ENCODE measurements at places on chromosomes 2 and 18.

- DNase-seq: no peak
Observed at GRCh38 chr2:45889620-45890370, 238.3 kb downstream of the PRKCE start.

DNA sequence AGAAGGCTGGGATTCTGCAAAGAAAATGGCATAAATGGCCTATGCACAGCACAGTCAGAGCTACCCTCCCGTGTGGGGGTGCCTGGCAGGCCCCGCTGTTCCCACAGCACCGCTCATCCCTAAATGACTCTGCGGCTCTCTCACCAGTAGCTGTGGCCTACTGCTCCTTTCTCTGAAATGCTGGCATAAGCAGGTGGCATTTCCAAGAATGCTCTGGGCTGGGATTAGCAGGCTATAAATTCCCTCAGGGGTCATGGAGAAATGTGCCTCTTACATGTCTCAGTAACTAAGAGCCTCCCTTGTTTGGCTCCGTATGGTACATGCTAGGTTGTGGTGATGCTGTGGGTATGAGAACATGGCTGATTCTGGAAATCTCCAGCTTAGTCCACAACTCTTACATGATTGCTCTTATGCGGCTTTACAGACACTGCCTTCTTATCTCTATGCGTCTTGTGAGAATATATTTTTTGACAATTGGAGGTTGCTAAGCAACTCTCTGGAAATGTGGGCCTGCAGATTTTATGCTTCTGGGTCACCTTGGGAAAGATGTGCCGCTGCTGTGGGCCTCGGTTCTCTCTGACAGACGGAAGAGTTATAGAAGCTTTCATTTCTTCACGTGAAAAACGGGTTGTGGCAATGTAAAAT, 80.3 kb upstream of the GATA6 start:
- DNase-seq: no peak

DNA sequence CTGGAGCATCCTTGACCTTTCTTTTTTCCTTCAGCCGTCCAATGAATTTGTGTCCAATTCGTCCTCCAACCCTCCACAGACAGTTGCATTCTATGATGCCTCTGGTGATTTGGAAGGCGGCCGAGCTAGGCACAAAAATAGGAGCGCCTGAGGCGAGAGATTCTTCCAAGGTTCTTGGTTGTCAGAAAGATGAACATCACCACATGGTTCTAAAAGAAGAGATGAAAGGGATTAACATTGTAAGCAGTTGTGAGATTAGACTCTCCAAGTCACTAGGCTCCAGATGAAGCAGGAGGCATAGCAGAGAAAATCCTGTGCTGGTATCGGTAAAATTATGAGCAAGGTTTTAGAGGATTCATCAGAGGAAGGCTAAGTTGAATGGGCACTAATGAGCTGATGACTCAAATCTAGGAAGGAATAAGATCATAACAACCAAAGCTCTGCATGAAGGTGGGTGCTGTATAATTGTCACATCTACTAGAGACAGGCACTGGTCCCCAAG, 75.4 kb upstream of the MAP4K3 start:
- no peak for DNase-seq

GRCh38 chr2:147398301-147398700, 446.5 kb upstream of the ACVR2A start:
- no peak for DNase-seq

- no peak for DNase-seq
Observed at GRCh38 chr2:26035090-26035743, 1.3 kb downstream of the RAB10 start.

- no peak for DNase-seq
Observed at GRCh38 chr2:55672630-55673029, 21.0 kb downstream of the PNPT1 start.

- no peak for DNase-seq
Observed at GRCh38 chr2:210387074-210387473, 72.1 kb upstream of the MYL1 start.

DNA sequence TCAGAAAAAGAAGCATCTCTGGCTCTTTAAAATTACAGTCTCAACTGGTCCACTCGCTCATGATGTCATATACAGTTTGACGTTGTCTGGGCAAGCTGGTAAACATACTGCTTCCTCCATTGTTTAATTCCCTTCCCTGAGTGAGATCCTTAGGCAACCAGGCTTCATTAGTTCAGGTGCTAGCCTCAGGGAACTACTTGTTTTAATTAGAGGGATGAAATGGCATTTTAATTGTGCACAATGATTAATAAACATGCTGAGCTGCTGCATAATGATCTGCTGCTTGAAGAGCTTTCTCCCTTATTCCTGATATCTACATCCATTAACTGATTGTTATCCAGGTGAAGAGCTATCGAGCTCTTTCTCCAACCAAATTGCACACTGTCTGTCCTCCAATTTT, 195.6 kb upstream of the ETAA1 start:
- no peak for DNase-seq

GRCh38 chr2:70896765-70897202, 38.9 kb upstream of the ATP6V1B1 start:
- no peak for DNase-seq

DNA sequence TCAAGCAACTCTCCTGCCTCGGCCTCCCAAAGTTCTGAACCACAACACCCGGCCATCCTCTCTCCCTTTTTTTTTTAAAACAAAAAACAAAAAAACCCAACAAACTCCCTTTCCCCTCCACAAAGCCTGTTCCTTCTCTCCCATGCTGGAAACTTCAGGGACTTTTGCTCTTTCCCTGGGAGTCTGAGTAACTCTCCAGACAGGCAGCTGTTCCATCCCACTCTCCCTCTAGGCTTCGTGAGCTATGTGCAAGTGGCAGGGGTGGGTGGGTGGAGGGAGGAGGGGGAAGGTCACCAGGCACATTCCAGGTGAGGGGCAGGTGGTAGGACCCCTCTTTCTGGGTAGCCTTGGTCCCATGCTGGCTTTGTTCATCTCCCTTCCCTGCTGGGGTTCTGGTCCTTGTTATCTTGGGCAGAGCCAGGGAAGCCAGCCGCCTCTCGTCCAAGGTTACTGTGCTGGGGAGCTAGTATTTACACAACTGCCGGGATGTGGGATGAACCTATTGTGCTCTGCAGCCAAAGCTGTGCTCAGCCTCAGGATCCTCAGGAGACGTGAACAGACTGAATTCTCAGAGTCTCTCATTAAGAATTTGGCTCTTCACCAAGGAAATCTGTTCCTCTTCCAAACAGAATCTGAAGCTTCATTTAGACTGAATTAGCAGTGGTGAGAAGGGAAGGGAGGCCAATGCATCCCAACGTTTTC, 106.9 kb downstream of the LIPG start:
- DNase-seq: no peak

DNA sequence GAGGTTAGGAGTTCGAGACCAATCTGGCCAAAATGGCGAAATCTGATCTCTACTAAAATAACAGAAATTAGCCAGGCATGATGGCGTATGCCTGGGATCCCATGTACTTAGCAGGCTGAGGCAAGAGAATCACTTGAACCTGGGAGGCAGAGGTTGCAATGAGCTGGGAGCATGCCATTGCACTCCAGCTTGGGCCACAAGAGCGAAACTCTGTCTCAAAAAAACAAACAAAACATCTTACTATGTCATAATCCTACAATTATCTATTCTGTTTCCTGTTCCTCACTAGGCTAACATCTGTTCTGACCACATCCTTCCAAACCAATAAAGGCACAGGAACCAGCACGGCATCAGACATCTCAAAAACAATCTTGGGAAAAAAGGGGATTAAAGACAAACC, 361.8 kb upstream of the UBE2E3 start:
- no peak for DNase-seq

- DNase-seq: no peak
Observed at GRCh38 chr2:275466-275865, 10.7 kb downstream of the ACP1 start.

DNA sequence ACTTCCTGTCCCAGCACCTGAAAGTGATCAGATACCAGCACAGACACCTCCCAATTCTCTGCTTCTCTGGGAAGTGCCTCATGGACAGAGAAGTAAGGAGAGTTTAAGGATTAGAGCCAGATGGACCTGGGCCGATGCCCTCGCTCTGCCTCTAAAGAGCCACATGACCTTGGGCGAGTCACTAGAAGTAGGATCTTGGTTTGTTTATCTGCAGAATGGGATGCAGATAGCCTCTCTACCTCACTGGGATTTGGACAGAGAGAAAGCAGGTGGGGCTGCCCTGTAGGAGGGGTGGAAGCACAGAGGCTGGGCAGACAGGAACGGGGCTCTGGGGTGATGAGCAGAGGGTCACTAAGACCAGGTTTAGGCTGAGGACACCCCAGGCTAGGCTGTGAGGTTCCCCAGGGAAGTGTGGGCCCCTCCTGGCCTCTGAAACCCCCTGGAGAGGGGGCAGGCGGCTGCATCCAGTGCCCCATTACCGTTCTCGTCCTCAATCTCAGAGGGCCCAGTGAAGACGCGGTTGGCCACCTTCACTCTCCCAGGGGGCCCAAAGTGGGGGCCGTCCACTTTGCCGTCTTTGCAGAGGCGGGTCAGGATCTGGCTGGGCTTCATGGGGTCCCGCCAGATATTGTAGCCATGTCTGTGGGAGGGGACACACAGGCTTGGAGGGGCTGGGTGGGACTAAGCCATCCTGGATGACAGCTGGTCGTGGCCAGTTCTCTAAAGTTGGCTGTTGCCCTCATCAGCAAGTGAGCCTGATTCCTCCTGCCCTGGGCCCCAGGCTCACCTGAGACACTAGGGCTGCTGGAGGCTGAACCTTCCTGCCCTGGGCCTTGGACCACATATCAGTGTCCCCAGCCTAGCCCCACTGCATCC, 13.3 kb downstream of the OTOF start:
- DNase-seq: no peak

DNA sequence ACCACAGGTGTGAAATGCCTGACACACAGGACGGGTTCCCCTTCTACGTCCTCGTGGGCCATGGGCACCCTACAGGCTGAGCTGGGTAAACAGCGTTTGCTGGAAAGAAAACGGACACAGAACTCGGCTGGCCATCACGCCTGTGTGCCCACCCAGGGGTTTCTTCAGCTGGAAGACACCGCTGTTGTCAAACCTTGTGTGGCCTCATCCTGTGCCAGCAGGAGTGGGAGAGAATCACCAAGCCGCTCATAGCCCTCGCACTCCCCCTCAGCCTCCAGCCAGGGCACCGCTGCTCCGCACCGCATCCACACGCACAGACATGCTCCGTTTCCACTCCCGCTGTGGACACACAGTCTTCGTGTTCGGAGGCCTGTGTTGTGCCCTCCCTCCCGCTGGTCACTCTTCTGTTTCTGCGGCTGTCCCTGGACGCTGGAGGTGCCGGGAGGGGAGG, 161.4 kb downstream of the PXDN start:
- no peak for DNase-seq

GRCh38 chr18:78792736-78793135, 186.9 kb upstream of the SALL3 start:
- DNase-seq: no peak

DNA sequence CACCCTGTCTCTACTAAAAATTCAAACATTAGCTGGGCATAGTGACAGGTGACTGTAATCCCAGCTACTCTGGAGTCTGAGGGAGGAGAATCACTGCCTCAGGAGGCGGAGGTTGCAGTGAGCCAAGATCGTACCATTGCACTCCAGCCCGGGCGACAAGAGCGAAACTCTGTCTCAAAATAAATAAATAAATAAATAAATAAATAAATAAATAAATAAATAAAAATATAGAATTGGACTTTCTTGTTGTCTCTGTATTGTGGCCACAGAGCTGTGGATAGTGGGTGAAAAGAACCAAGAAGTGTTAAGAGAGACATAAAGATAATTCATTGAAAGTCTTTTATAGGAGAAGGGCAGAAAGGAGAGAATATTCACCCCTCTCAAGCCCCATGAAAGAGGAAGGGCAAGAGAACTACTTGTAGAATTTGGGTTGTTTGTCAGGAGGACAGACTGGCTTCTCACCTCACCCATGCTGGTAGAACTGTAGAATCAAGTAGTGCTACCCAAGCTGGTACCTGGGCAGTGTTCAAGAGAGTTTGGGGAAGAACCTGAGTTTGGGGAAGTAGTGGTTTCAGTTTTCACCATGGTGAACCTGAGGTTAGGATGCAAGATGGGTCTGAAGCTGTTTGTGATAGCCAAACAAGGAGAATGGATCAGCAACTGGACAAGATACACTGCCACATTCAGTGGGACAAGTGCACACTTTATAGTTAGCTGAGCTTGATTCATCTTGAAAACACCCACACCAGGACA, 256.5 kb downstream of the CD226 start:
- DNase-seq: no peak

DNA sequence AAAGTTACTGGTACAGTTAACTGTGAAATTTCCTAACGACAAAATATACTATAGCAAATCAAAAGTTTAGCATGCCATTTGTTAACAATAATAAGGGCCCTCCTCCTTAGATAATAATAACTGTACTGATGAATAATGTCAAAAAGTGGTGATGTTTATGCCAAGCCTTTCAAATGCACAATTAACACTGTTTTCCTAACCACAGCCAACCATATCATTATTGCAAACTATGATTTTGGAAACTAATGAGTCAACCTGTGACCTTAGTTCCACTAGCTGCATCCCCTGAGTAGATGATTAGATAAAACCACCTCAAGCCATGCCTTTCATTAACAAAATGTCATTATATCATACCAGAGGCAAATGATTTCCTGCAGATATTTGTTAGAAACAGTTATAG, 25.1 kb upstream of the GPR75 start:
- no peak for DNase-seq

- DNase-seq: no peak
Observed at GRCh38 chr2:18860179-18860578, 270.8 kb upstream of the NT5C1B start.

- no peak for DNase-seq
Observed at GRCh38 chr2:237059155-237059875, 26.4 kb upstream of the COPS8 start.

DNA sequence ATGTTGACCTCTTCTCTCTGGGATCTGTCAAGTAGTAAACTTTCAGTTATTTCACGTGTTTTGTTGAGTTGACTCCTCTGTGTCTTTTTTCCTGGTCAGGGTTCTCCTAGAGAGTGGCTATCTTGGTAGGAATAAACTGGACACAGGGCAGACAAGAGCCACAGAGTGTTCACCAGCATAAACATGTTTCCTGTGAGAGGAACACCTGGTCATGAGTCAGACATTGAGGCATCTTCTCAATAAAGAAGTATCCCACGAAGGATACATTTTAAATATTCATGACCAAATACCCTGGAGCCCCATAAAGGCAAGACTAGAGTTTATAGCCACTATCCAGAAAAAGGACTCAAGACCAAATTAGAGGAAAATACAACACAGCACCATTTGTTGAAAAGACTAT, 269.7 kb upstream of the ZNF521 start:
- no peak for DNase-seq

- no peak for DNase-seq
Observed at GRCh38 chr2:1601471-1602277, 142.6 kb downstream of the PXDN start.

DNA sequence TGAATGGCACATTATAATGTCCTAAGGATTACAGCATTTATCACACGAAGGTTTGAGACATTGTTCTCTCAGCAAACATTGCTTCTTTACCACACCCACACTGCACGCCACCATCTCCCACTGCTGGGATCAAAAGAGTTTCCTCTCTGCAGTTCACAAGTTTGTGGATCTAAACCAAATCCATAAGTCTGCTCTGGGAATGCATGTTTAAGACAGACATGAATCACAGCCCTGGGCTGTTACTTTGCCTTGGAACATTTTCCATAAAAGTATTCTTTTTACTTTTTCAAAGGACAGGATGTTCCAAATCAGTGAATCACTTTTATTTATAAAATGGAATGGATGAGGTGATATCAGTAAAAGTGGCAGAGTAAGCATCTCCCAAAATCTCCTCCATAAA, 36.1 kb downstream of the STPG4 start:
- no peak for DNase-seq

Measured in stimulated activated CD4-positive, alpha-beta T cell treated with anti-CD3 and anti-CD28 coated beads, Interleukin-12 subunit alpha, Interleukin-12 subunit beta, amount 100 ng/mL, for 48 hours (primary cell).